ENCODE measurements at places on chromosomes 13 and 19. TPM values are rescaled to one million over a fixed set of nuclear protein-coding genes. Genes with fewer than 3 reads are reported as not detected.

DNA sequence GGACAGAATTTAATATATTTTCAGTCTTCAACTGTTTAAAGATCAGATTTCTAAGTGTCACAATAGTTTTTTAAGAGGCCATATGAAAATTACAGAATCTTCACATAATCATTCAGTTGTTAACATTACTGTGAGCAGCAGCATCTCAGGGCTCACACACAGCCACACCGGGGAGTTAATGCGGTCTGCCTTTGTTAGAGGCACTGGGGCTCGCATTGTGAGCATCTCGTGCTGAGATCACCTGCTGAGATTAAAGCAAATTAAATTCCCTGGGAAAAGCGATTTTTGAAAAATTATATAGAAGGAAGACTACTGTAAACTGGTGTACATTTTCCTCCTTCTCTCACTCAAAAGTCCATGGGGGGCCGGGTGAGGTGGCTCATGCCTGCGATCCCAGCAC is 16.6 kb downstream of the GPR12 start:
- H3K4me1 ChIP-seq = no peaks in the 10 kb centered on the region
- no peak overlapping the region for H3K27ac ChIP-seq

DNA sequence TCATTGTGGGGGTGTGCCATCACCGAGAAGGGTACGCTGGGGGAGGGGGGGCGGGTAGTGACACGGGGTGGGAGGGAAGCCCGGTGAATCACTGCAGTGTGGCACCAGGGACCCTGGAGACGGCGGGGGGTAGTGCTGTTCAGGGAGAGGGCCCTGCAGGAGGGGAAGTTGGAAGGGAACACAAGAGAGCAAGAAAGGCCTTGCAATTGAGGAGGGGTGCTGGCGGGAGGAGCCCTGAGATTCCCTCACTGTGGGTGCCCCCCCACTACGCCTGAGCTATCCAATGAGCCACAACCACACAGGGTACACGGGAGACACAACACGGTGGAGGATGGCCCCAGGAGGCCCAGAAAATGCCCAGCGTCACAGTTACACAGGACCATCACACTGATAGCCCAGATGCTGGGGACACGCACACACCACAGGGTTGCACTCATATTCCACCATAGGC is 516 bp upstream of the ATP1A3 start:
- no peaks in the 10 kb centered on the region for H3K36me3 ChIP-seq
- H3K27me3 ChIP-seq = peaks cover 48% of the 10 kb centered on the region

GRCh38 chr19:48480558-48481500 is 11.7 kb downstream of the CYTH2 start:
- H3K27me3 ChIP-seq = no peaks in the 10 kb centered on the region
- peaks cover 12% of the 10 kb centered on the region for H3K36me3 ChIP-seq
- H3K27ac ChIP-seq = peak overlapping the region; percentile 64
- H3K4me1 ChIP-seq = peaks cover 26% of the 10 kb centered on the region

- no peaks in the 10 kb centered on the region for H3K36me3 ChIP-seq
- peaks cover 9% of the 10 kb centered on the region for H3K27me3 ChIP-seq
- H3K27ac ChIP-seq = no peak overlapping the region
- DNase-seq = no peak
- no peak overlapping the region for H3K4me3 ChIP-seq
- H3K4me1 ChIP-seq = peaks cover 23% of the 10 kb centered on the region
Observed at GRCh38 chr13:97125810-97126738, 96.1 kb upstream of the MBNL2 start.

GRCh38 chr19:7744199-7744786 is 3.0 kb downstream of the CD209 start:
- H3K4me1 ChIP-seq = no peaks in the 10 kb centered on the region
- no peak overlapping the region for H3K4me3 ChIP-seq
- H3K27me3 ChIP-seq = peaks cover 2% of the 10 kb centered on the region
- DNase-seq = no peak
- H3K36me3 ChIP-seq = no peaks in the 10 kb centered on the region

- no peaks in the 10 kb centered on the region for H3K4me1 ChIP-seq
- no peaks in the 10 kb centered on the region for H3K27me3 ChIP-seq
- DNase-seq = no peak
- H3K27ac ChIP-seq = no peak overlapping the region
- no peak overlapping the region for H3K4me3 ChIP-seq
- no peaks in the 10 kb centered on the region for H3K36me3 ChIP-seq
Observed at GRCh38 chr13:85728811-85729210, 70.4 kb downstream of the SLITRK6 start.

DNA sequence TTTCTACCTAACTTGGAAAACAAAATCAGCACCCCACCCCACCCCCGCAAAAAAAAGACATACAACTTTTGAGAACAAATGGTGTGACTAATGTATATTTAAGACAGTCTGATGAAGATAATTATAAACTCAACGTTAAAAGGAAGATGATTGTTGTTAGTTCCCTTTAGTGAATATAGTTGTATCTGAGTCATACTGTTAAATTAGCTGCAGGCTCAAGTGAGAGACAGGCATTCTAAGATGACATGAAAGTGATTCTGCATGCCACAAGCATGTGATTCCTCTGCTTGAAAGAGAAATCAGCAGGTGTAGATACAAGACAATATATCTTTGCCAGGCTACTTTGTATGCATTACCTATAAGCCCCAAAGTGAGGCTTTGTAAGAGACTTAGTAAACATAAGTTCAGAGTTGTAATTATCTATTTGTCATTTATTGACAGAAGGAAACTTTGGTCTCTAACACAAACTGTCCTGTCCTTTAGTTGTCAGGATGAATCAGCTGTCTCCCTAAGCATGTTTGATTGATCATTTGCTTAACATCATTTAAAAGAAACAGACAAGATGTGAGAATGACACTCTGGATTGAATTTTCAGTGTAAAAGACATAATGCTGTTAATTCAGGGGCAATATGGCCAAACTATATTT is 319.4 kb upstream of the HTR2A start:
- H3K27me3 ChIP-seq = no peaks in the 10 kb centered on the region
- no peak overlapping the region for H3K27ac ChIP-seq
- H3K4me3 ChIP-seq = no peak overlapping the region
- no peak for DNase-seq
- H3K36me3 ChIP-seq = no peaks in the 10 kb centered on the region

DNA sequence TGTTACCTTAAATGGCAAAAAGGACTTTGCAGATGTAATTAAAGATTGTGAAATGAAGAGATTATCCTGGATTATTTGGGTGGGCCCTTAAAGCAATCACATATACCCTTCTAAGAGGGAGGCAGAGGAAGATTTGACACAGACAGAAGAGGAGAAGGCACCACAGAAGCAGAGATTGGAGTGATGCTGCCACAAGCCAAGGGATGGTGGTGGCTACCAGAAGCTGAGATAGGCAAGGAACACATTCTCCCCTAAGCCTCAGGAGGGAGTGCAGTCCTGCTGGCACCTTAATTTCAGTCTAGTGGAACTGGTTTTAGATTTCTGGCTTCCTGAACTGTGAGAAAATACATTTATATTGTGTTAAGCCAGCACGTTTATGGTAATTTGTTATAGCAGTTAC is 24.2 kb downstream of the DEDD2 start:
- no peaks in the 10 kb centered on the region for H3K27me3 ChIP-seq
- no peak for DNase-seq
- H3K36me3 ChIP-seq = peaks cover 41% of the 10 kb centered on the region
- H3K27ac ChIP-seq = no peak overlapping the region
- H3K4me1 ChIP-seq = peaks cover 70% of the 10 kb centered on the region

The CCL25 gene
- total RNA-seq = not detected

The C13orf46 gene
- total RNA-seq = 2.9 TPM

DNA sequence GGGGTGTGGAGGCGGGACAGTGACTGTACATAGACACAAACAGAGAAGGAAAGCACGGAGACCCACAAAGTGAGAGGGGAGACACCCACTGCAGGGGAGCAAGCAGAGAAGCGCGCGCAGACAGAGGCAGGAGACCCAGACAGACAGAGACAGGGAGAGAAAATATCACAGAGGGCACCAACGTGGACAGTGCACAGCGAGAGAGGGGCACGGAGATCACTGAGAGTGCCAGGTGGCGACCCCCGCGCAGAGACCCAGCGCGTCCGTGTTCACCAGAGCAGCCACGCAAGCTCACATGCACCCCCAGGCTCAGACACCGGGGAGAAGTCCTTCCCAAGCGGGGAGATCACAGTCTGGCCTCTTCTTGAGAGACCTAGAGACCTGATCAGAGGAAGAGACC is 1.4 kb upstream of the CACNG7 start:
- H3K27ac ChIP-seq = no peak overlapping the region
- DNase-seq = no peak
- H3K4me1 ChIP-seq = peaks cover 38% of the 10 kb centered on the region
- no peaks in the 10 kb centered on the region for H3K36me3 ChIP-seq
- H3K27me3 ChIP-seq = peaks cover 65% of the 10 kb centered on the region
- H3K4me3 ChIP-seq = no peak overlapping the region

The S1PR4 gene
- 280 TPM for total RNA-seq

DNA sequence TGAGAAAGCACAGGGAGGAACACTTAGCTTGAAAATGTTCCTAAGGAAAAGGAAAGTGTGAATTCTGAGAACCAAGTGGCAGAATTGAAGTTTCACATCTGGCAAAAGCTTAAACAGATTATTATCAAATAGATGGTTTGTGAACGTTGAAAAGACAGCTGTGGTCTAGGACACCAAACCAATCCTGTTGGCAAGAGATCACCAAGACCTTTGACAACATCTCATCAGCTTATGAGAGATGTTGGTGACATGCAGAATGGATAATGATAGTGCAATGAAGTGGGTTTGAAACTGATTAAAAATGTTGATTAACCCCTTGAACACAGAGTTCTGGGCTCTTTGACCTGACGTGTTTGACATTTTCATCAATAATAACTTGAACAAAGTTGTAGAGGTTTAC is 74.6 kb upstream of the GPR183 start:
- H3K36me3 ChIP-seq = peaks cover 38% of the 10 kb centered on the region
- H3K4me3 ChIP-seq = no peak overlapping the region
- H3K27ac ChIP-seq = peak overlapping the region; percentile 84
- H3K27me3 ChIP-seq = no peaks in the 10 kb centered on the region
- DNase-seq = no peak

DNA sequence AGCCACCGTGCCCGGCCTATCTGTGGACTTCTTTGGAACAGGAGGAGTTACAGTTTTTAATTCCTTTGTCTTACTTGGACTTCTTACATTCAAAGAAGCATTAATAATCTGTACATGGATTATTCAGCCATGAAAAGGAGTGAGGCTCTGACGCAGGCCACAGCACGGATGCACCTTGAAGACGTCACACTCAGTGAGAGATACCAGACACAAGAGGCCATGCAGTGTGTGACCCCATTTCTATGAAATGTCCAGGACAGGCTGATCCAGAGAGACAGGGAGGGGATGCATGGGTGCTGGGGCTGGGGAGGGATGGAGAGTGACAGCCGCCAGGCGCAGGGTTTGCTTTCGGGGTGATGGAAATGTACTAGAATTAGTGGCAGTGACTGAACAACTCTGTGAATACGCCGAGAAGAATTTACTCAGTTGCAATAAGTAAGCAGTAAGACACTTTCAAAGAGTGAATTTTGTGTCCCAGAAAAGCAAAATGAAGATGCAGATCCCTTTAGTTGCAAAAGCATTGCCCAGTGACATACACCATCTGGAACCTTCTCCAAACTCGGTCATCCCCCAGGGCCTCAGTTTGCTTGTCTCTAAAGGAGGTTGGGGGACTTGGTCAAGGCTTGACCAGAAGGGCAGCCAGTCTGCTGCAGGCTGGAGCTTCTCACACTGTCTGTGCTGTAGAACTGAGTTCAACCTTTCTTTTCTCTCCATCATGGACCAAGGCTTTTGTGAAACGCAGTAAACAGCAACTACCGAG is 25.3 kb downstream of the PIP5K1C start:
- H3K4me3 ChIP-seq = no peak overlapping the region
- H3K27ac ChIP-seq = no peak overlapping the region
- peaks cover 20% of the 10 kb centered on the region for H3K4me1 ChIP-seq
- H3K36me3 ChIP-seq = no peaks in the 10 kb centered on the region
- no peaks in the 10 kb centered on the region for H3K27me3 ChIP-seq

GRCh38 chr19:45071545-45071938 is 4.7 kb downstream of the ZNF296 start:
- H3K36me3 ChIP-seq = peaks cover 28% of the 10 kb centered on the region
- peaks cover 12% of the 10 kb centered on the region for H3K4me1 ChIP-seq
- no peak for DNase-seq
- no peak overlapping the region for H3K27ac ChIP-seq

The PPM1N gene
- total RNA-seq = 4.3 TPM

The ZNF524 gene
- total RNA-seq = 35.4 TPM

DNA sequence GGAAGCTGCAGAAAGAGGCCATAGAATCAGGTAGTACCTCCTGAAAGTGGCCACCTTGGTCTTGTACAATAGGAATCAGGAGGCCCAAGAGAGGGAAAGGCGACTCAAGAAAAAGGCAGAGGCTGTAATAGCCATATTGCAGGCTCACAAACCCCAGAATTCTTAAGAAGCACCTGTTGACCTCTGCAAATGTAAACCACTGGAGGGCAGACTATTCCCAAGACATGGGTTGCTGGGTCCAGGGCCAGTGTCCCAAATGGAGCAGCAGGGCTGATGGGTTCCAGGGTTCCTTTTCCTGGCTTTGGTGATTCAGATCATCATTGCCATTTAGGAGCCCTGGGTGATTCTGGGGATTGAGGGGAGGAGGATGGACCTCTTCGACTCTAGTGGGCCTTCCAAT is 167.6 kb downstream of the B3GLCT start:
- H3K4me1 ChIP-seq = no peaks in the 10 kb centered on the region
- H3K4me3 ChIP-seq = no peak overlapping the region
- no peaks in the 10 kb centered on the region for H3K36me3 ChIP-seq
- no peak for DNase-seq

- DNase-seq = no peak
- H3K36me3 ChIP-seq = no peaks in the 10 kb centered on the region
- no peaks in the 10 kb centered on the region for H3K27me3 ChIP-seq
- H3K4me1 ChIP-seq = no peaks in the 10 kb centered on the region
- H3K27ac ChIP-seq = no peak overlapping the region
Observed at GRCh38 chr13:69903081-69903480, 204.5 kb upstream of the ATXN8OS start.

DNA sequence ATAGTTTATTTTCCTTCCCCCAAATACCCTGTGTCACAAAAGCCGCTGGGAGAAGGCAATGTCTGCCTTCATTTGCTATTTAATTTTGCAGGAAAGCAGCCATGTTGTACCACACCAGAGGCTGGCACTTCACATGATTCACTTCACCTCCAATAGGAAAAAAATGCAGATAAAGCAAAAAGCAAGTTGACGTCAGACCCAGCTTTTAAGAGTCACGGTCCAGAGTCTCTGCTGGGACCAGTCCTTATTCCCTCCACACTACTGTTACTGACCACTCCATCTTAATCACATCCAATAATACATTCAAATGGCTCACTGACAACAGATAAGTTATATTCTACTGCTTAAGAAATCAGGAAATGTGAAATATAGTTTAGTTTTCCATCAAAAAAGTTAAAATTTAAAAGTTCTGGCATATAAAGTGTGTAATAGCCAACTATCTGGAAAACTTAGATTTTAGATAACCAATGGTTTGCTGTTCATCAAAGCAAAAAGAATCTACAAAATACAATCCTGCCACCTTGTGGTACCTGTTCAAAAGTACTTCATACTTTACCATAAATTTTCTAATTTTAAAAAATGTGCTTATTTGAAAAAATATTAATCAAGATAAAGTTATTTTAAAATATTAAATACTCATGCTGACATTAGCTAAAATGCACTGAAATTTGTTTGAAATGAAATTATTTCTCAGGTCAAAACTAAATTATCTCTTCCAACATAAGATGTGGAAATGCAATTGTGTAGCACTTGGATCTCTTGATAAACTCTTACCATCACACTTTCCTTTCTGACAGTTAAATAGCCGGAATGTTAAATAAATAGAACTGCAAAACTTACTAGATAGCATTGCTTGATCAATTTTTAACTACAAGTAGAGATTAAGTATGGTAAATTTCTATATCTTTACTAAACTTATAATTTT is 97.3 kb downstream of the SERP2 start:
- no peaks in the 10 kb centered on the region for H3K4me1 ChIP-seq
- no peak overlapping the region for H3K4me3 ChIP-seq
- H3K36me3 ChIP-seq = no peaks in the 10 kb centered on the region
- H3K27me3 ChIP-seq = peaks cover 2% of the 10 kb centered on the region
- no peak for DNase-seq

The SPRYD7 gene
- 3.9 TPM for total RNA-seq

Data from activated CD4-positive, alpha-beta memory T cell treated with anti-CD3 and anti-CD28 coated beads, Interleukin-2, amount 10 ng/mL, durations not matched to agents 7 days and 5 days (primary cell).